ENCODE measurements at places on chromosomes 4 and X. TPM values are rescaled to one million over a fixed set of nuclear protein-coding genes. Genes with fewer than 3 reads are reported as not detected.
A peak's percentile ranks its signal among the peaks of the same experiment; 100 is the strongest.

MAOB gene
- total RNA-seq: 0.19 TPM

ARMCX4 gene
- 5.8 TPM for total RNA-seq

TENM3 gene
- 40.3 TPM for total RNA-seq

HDX gene
- total RNA-seq: 9.6 TPM

ZCCHC18 gene
- 1.1 TPM for total RNA-seq

FGF13 gene
- 27.4 TPM for total RNA-seq

DCAF12L2 gene
- total RNA-seq: not detected

TMEM271 gene
- total RNA-seq: not detected

DNA sequence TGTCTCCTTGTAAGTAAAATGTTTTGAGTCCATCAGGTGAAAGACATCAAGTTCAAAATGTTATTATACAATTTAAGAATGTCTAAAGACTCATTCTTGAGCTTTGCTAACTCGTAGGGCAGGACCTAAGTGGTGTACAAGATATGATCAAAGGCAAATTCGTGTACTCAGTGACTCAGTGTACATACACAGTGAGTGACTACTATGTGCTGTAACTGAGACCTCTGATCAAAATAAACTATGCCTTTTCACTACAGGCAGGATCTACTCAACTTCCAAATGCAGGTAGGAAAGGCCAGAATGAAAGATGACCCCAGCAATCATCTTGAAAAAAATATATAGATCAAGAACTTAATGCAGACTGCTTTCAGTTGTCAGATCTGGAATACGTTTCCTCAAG is 49.9 kb downstream of the ADGRG2 start:
- no peak for DNase-seq

GRCh38 chrX:15749642-15750610 is 11.9 kb downstream of the CA5B start:
- DNase-seq: no peak

- no peak for DNase-seq
Observed at GRCh38 chr4:184693056-184693455, 40.8 kb downstream of the CENPU start.

DNA sequence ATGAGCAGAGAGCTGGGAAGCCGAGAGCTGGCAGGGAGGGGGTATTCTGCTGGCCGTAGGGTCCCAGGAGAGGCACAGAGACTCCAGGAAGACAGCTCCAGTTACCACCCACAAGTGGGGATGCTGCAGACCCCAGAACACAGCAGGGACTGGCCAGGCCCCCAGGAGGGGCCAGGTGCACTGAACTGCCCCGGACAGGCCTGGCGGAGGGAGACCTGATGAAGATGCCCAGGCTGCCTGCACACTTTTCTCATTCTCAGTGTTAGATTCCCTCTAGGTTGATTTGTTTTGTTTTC is 110.8 kb downstream of the CPZ start:
- no peak for DNase-seq

DNA sequence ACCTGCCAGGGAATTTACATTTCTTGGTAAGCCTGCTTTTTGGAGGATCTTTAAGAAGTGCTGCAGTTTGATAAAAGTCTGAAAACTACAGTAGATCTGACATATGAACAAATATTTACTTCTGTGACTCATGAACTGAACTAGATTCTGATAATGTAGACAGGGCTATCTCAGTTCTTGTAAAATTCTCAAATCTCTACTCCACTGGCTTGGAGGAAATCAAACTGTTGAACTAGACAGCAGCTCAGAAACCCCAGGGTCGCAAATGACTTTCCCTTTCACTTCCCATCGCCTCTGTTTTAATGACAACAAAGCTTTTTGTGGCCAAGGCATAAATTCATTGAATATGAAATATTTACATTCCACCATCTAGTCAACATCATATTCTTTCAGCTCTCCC is 15.4 kb upstream of the OCIAD1 start:
- DNase-seq: no peak

DNA sequence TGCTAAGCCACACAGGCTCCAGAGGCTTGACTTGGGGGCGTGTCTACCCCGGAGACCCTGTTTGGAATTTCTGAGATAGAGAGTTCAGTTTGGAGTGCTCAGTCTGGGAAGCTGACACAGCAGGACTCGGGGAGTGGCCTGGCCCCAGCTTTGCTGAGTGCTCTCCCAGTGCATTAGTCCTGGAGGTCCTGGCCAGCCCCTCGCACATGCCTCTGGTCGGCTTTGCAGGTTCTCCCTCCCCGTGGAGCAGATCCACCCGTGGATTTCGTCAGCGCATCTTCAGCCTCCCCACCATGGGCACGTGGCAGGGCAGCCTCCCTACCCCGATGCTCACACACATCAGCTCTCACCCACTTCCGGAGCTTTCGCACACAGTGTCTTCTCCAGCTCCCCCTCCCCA is 65.2 kb downstream of the PSAPL1 start:
- DNase-seq: no peak

DNA sequence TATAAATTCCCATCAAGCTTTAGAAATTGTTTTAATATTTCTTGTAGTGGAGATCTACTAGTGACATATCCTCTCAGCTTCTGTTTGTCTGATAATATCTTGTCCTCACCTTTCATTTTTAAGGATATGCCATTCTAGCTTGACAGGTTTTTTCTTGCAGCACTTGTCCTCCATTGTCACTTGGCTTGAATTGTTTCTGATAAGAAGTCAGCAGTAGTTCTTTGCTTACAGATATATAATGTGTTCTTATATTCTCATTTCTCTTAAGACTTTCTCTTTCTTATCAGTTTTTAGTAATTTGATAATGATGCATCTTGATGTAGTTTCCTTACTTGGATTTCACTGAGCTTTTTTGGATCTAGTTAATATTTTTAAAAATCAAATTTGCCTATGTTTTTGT is 120.6 kb upstream of the NUDT6 start:
- DNase-seq: no peak

GRCh38 chr4:149279776-149280175 is 535.9 kb downstream of the IQCM start:
- no peak for DNase-seq

- DNase-seq: no peak
Observed at GRCh38 chr4:110620691-110621327, 2.1 kb downstream of the PITX2 start.

- DNase-seq: no peak
Observed at GRCh38 chr4:182017038-182017437, 226.2 kb upstream of the TENM3 start.

DNA sequence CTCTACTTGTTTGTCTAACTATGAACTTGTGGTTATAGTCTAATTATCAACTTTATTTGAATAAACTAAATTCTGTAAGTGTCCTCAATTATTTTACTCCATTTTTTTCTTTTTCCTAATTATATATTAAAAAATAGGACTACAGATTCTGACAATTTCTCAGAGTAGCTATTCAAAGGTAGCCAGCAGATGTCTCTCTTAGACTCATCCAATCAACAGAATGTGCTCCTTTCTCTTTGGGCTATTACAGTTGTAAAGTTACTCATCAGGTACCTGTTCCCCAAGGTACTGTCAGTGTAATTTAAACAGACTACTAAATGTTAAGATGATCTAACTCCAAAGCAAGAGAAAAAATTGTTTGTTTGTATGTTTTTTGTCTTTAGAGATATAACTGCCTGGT is 248.6 kb downstream of the PCDH18 start:
- no peak for DNase-seq

GRCh38 chr4:120869613-120870278 is 52.8 kb downstream of the PRDM5 start:
- no peak for DNase-seq

GRCh38 chr4:1830642-1831228 is 25.2 kb downstream of the LETM1 start:
- DNase-seq: no peak

- no peak for DNase-seq
Observed at GRCh38 chrX:63746715-63747114, 38.3 kb downstream of the ARHGEF9 start.

- DNase-seq: no peak
Observed at GRCh38 chrX:130086447-130087206, 23.7 kb downstream of the ELF4 start.

GRCh38 chrX:8183346-8183745 is 12.3 kb upstream of the VCX2 start:
- no peak for DNase-seq

GRCh38 chrX:115946059-115946458 is 224.5 kb upstream of the AGTR2 start:
- no peak for DNase-seq

DNA sequence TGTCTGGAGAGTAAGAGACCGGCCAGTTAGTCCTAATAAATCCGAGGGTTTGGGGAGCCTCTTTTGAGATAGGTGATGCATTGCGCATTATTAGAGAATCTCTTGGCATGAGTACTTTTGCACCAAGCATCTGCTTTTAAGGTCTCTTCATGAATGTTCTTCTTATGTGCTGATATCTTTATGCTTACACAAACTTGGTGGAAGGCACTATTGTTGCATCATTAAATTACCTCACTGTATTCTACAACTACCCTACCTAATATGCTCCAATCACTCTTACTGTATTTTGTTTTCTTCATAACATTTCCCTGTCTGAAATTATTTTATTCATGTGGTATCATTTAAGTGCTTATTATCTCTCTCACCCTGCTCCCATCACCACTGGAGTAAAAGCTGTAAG is 151.6 kb downstream of the PALLD start:
- DNase-seq: no peak

- no peak for DNase-seq
Observed at GRCh38 chrX:66919280-66919832, 280.5 kb upstream of the EDA2R start.

DNA sequence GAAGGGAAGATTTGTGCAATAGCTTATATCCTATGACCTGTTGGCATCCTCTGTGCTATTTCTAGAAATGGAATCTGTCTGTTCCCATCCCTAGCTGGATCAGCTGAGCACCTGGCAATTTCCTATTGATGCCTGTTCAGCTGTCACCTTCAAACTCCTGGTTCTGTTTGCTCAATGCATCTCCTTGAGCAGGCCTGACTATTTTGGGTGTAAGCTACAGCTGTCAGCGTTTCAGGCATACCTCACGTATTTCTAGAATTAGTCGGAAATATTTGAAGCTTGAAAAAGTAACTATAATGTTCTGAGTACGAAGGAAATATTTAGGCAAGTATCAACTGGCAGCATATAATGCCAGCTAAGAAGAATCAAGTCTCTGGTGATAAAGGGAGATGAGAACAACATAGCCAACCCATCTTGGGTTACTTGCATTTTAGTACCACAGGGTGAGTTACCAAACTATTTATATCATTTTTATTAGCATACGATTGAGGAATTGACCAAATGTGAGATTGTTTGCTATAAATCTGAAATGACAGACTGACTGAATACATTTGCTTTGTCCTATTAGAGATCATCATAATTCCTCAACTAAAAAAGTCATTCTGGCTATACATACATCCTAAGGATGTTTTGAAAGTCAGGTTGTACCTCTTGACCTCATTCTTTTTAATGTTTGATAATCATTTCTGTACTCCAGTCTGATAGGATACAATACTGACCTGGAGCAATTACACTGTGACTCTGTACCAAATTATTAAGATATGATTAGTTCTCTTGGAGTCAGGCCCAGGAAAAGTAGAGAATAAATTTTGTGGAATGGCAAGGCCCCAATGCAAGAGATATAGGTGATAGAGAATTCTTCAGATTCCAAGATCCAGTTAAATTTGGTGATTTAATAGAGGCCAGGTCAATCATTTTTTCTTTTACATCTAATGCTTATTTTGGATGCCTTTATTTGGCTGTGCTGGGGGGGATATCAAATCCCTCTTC is 36.4 kb upstream of the PLAC1 start:
- no peak for DNase-seq

DNA sequence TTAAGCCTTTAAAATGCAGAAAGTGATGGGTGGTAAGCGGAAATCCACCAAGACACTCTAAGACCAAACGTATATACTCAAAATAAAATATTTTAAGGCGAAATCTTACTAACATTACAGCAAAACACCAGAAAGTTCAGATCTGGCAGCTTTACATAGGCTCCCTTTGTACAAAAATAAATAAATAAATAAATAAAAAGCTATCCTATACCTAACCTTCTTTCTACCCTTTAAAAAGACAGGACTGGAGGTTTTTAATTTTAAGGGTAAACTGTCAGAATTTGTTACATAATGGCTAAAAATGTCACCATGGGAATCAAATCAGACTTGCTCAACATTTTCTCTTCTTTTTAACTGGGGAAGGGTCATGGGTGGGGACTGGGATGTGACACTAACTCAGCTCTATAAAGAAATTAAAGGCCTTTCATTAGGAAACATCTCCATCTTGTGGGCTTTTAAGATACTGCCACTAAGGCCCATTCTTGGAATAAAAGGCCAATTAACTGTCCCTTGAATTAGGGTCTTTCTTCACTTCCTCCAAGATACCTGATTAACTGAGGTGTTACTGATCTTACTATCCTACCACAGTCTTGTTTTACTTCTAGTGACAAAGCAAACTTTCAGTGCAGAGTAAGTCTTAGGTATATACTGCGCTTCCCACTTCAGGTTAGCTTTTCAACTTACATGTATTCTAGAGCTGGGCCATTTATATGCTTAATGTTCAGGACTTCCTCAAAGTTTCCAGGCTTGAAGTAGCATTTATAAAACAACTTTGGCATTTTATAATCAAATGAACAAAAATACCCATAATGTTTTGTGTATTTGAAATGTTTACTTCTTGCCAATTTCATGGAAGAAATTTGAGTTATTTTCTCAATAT is 13.3 kb downstream of the HNRNPD start:
- DNase-seq: no peak

GRCh38 chrX:40009462-40009851 is 88.3 kb downstream of the BCOR start:
- no peak for DNase-seq

DNA sequence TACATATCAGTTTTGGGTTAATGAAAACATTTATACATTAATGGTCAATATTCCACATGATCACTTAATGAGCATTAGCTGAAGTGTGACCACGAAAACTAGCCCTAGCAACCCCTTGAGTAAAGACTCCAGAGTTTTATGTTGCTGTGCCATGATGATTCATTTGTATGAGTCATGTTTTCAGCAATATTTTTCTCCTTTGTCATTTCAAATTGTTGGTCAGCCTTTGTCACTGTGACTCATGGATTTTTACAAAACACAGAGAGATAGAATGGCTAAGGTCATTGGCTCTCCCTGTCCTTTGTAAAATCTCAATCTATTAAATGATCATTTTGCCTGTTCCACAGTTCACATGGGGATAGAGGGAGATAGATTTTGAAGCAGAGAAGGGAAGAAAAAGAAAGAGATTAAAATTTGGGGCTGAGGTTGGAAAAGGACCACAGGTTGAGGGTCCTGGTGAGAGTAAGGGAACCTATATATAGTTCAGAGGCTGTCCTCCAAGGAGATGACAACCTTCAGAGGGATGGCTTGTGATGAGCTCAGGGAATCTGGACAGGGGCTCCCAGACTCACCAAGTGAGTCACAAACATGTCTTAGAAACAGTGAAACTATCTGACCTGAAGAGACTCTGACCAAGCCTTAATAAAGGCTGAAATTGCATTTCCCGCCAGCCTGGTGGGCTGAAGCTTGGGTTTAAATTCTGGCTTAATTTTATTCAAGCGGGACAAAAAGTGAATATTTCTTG is 25.6 kb downstream of the NR0B1 start:
- peak; percentile 75 for DNase-seq

DNA sequence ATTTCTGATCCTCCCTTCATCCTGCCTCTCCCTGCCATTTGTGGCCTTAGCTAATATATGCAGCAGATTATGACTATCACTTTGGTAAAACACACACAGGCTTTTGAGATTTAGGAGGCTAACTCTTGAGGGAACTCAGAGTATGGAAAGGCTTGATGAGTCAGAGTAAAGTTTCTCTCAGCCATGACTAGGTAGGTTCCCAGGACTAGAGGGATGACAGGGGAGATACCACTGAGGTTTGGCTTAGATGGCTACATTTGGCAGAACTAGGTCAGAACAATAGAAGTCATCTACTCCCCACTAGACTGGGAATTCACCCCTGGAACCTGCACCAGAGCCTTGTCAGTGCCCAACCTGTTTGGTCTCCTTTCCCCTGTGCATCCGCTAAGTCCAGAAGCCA is 585.7 kb downstream of the TLL1 start:
- DNase-seq: no peak
